ENCODE measurements at places on chromosomes 2 and 18.

DNA sequence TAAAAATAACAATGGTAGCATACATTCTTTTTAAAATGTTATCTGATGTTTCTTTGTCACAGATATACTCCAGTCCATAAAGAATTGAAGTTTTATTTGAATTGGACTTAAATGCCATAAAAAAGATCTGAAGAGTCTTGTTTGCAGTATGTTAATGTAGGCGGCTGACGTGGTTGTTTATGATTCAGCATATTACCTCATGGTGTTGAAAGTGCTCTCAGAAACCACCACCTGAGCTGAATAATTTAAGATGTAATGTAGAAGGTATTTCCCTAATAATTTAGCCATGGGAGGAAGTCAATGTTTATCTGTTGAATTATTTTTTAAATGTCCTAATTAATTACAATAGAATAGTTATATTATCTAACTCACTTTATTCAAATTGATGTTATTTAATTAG, 58.6 kb upstream of the CHN1 start:
- DNase-seq, result no peak

- DNase-seq, result no peak
These were observed 3.3 kb downstream of the HOXD3 start for GRCh38 chr2:176160251-176160985.

DNA sequence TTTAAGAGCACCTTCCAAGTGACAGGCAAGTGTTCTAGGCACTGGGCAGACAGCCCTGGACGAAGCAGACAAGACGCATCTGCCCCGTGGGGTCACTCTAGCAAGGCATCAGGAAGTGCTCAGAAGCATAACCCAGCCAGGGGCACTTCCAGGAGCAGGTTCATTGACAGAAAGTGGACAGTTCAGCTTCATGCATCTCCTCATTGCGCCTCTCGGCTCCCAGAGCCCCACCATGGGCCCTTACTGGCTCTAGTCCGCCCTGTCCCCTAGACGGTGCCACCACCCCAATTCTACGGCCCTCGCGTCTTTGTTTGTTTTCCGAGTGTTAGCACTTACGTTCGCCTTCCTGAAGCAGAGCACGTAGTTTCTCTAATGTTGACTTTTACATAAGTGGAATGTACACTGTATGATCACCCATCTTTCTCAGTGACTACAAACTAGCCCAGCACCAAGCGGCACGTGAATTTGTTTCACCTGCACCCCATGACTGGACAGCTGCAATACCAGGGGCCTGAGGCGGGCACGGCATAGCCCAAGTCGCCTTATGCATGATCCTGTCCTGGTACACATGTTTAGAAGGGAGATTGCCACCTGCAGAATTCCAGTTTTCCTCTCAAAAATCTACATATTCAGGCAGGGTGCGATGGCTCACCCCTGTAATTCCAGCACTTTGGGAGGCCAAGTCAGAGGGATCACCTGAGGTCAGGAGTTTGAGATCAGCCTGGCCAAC, 33.2 kb downstream of the SNED1 start:
- DNase-seq, result no peak

GRCh38 chr2:11368059-11368572, 23.7 kb upstream of the ROCK2 start:
- no peak for DNase-seq

DNA sequence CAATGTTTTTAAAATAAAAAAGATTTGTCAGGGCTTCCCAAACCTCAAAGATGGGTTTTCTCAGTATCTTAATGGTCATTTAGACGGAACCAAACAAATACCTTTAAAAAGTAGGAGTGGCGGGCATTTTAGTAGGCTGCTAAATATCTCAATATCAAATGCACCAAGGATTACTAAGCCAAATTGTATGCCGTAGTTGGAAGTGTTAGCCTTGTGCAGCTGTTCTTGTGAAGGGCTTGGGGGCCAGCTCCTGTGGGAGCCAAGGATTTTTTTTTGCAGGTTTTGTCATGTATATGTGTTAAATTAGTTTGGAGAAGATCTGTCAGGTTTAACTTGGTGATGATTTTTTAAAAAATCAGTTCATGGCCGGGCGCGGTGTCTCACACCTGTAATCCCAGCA, 52.1 kb downstream of the ACTR2 start:
- no peak for DNase-seq

DNA sequence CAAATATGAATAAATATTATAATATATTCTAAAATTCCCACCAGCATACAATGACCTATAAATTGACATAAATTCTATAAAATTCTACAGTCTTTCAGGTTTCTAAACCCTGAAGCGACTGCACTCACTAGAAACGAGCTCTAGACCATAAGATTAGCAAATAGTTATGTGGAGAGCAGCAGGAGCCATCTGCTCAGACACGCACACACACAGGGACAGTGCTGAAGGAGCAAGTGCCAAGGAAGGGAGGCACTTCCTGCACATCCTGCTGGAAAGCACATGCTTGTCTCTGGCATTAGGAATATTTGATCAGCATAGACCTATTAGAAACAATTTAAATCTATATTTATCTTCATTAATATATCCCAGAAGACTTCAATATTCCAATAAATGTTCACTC, 713.9 kb upstream of the CDH2 start:
- no peak for DNase-seq

- no peak for DNase-seq
These were observed 43.9 kb downstream of the CROCC2 start for GRCh38 chr2:240949791-240950705.

- DNase-seq, result no peak
These were observed 614.5 kb downstream of the IRS1 start for GRCh38 chr2:226184940-226185615.

GRCh38 chr2:220440731-220441130, 813.3 kb downstream of the SLC4A3 start:
- DNase-seq, result no peak

DNA sequence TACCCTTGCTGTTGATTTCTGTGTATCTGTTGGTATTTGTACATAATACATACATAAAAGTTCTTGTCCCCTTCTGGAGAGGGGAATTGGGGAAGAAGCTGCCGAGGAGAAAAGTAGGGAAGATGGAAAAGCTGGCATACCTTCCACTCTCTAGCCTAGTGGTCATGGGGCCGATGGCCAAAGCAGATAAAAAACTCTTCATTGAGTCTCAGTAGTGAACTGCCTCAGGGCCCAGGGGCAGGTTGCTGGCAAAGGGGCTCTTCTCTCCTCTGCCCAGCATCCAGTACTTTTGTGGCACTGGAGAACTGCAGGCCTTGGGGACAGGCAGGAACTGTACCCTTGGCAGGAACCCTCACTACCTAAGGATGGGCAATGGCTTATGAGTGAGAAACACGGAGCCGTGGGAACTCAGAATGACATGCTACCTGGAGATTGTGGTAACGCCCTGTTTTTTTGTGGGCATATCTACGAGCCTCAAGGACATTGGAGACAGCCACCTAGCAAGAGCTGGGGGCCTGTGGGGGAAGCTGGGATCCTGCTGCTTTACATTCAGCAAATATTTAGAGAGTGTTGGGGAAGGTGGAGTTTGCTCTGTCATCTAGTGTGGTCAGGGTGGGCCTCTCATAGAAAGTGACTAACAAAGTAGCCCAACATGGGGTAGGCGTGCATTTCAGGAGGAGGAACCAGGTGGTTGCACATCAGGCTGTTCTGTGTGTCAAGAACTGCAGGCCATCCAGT, 22.6 kb upstream of the ITGB6 start:
- no peak for DNase-seq
